Colonic mucosa (tissue), 4 donors: ENCODE measurements at places on chromosomes 6 and 20. TPM values are rescaled to one million over a fixed set of nuclear protein-coding genes. Genes with fewer than 3 reads are reported as not detected.

The ATP9A gene
- total RNA-seq = 70.1 TPM

The BNIP5 gene
- total RNA-seq = 4.7 TPM

The SERINC3 gene
- total RNA-seq = 121 TPM

The OPN5 gene
- not detected for total RNA-seq

The SNAP91 gene
- 0.45 TPM for total RNA-seq

The GGTLC1 gene
- total RNA-seq = 0.27 TPM

The ZC3H12D gene
- total RNA-seq = 4.3 TPM

The FRK gene
- 25.9 TPM for total RNA-seq

The UBD gene
- 10.3 TPM for total RNA-seq

The NQO2 gene
- 19.0 TPM for total RNA-seq

DNA sequence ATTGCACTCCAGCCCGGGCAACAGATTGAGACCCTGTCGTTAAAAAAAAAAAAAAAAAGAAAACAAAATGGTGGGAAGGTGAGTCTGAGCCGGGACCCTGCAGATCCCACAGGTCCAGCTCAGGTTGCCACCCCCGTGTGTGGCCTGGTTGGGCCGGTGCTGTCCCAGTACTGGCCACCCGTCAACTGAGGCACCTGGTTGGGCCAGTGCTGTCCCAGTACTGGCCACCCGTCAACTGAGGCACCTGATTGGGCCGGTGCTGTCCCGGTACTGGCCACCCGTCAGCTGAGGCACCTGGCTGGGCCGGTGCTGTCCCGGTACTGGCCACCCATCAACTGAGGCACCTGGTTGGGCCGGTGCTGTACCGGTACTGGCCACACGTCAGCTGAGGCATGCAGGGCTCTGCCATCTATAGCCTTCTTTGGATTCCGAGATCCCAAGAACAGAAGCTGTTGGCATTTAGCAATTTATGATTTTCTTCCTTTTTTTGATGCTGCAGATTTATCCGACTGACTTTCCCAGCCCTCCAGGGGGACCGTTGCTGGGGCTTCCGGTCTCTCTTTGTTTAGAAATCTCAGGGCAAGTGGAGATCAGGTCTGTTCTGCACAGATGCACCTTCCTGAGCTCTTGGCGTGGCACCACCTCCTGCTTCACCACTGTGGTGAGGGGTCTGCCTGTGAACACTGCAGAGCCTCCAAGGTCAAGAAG, 113.8 kb downstream of the SYCP2 start:
- no peaks in the 10 kb centered on the region for H3K27me3 ChIP-seq
- no peak overlapping the region for H3K4me3 ChIP-seq
- H3K27ac ChIP-seq = no peak overlapping the region
- peak; percentile 6 for DNase-seq
- no peaks in the 10 kb centered on the region for H3K4me1 ChIP-seq

- DNase-seq = peak; percentile 62
- H3K27ac ChIP-seq = peak overlapping the region; percentile 73
- no peaks in the 10 kb centered on the region for H3K4me1 ChIP-seq
- peak overlapping the region; percentile 71 for H3K4me3 ChIP-seq
Measured at GRCh38 chr6:157982563-157983405, 1.1 kb downstream of the SYNJ2 start.

DNA sequence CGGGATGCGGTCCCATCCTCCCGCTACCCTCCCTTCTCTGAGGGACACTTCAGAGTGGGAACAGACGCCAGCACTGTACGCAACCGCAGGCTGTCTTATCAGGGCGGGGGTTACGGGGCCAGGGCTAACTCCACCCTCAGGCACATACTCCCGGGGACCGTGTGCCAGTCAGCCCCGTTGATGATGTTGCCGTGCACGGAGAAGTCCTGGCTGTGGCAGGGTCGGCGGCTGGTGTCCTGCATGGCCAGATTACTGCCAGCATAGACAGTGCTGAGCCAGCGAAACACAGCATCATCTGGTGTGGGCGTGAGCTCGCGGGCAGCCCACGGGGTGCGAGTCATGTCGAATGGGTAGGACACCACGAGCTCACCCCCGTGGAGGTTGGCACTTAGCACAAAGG, 5.0 kb downstream of the CPXM1 start:
- no peak overlapping the region for H3K27ac ChIP-seq
- H3K27me3 ChIP-seq = peaks cover 22% of the 10 kb centered on the region
- H3K4me1 ChIP-seq = peaks cover 4% of the 10 kb centered on the region
- no peak for DNase-seq
- no peak overlapping the region for H3K4me3 ChIP-seq
- H3K36me3 ChIP-seq = no peaks in the 10 kb centered on the region

- H3K27ac ChIP-seq = no peak overlapping the region
- no peak for DNase-seq
- no peaks in the 10 kb centered on the region for H3K27me3 ChIP-seq
Measured at GRCh38 chr20:62019881-62020492, 45.7 kb downstream of the TAF4 start.

- H3K4me1 ChIP-seq = no peaks in the 10 kb centered on the region
- H3K4me3 ChIP-seq = no peak overlapping the region
- DNase-seq = no peak
- no peaks in the 10 kb centered on the region for H3K27me3 ChIP-seq
Measured at GRCh38 chr6:147821295-147821897, 312.9 kb downstream of the SAMD5 start.

GRCh38 chr6:131290955-131291354, 155.7 kb downstream of the AKAP7 start:
- H3K4me1 ChIP-seq = no peaks in the 10 kb centered on the region
- no peaks in the 10 kb centered on the region for H3K36me3 ChIP-seq
- DNase-seq = no peak
- H3K4me3 ChIP-seq = no peak overlapping the region
- H3K27ac ChIP-seq = no peak overlapping the region
- H3K27me3 ChIP-seq = no peaks in the 10 kb centered on the region

- DNase-seq = no peak
- no peak overlapping the region for H3K4me3 ChIP-seq
- H3K27me3 ChIP-seq = no peaks in the 10 kb centered on the region
- H3K27ac ChIP-seq = no peak overlapping the region
- no peaks in the 10 kb centered on the region for H3K36me3 ChIP-seq
Measured at GRCh38 chr6:160132776-160133338, 11.2 kb downstream of the SLC22A1 start.

DNA sequence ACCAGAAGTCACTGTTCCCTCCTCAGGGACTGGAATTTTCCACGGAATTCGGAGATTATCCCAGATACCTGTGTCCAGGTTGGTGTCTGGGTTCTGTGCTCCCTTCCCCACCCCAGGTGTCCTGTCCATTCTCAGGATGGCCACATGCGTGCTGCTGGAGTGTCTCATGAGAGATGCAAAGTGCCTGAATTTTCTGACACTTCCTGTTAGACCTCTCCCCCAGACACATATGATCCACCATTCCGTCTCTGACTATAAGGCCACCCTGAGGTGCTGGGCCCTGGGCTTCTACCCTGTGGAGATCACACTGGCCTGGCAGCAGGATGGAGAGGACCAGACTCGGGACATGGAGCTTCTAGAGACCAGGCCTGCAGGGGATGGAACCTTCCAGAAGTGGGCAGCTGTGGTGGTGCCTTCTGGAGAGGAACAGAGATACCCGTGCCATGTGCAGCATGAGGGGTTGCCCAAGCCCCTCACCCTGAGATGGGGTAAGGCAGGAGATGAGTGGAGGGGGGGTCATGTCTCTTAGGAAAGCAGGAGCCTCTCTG, 14.4 kb upstream of the HLA-A start:
- no peak overlapping the region for H3K4me3 ChIP-seq
- DNase-seq = no peak
- no peaks in the 10 kb centered on the region for H3K36me3 ChIP-seq
- no peak overlapping the region for H3K27ac ChIP-seq
- H3K4me1 ChIP-seq = peaks cover 2% of the 10 kb centered on the region

GRCh38 chr20:23584434-23585199, 16.3 kb upstream of the CST9L start:
- H3K4me3 ChIP-seq = no peak overlapping the region
- DNase-seq = no peak
- no peaks in the 10 kb centered on the region for H3K27me3 ChIP-seq
- H3K27ac ChIP-seq = no peak overlapping the region

DNA sequence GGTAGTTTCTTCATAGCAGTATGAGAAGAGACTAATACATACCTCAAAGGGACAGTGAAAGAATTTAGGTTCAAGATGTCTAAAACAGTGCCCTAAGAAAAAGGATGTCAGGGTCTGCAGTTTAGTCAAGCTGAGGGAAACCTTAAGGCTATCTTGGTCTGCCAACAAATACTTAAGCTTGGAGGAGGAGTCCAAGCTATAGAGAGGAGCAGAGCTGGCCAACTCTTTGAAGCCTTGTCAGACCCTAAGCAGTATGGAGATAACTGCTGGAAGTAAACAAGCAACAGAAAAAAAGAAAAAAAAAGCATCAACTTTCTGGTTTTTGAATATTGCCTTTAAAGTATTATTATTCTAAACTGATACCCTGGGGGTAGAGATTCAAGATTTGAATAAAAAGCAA, 1518.1 kb downstream of the GRIK2 start:
- no peaks in the 10 kb centered on the region for H3K36me3 ChIP-seq
- no peak for DNase-seq
- no peak overlapping the region for H3K4me3 ChIP-seq
- no peaks in the 10 kb centered on the region for H3K4me1 ChIP-seq
- H3K27me3 ChIP-seq = no peaks in the 10 kb centered on the region

DNA sequence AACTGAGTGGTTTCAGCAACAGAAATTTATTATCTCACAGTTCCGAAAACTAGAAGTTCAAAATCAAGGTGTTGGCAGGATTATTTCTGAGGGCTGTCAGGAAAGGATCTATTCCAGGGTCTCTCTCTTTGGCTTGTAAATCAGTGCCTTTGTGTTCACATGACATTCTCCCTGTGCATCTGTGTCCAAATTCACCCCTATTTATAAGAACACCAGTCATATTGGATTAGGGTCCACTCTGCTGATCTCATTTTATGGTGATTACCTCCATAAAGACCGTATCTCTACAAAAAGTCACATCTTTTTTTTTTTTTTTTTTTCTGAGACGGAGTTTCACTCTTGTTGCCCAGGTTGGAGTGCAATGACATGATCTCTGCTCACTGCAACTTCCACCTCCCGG, 68.6 kb upstream of the MARCKS start:
- H3K27ac ChIP-seq = no peak overlapping the region
- H3K27me3 ChIP-seq = no peaks in the 10 kb centered on the region
- no peak for DNase-seq

GRCh38 chr20:49319208-49319809, 41.5 kb upstream of the ZNFX1 start:
- DNase-seq = no peak
- H3K27me3 ChIP-seq = peaks cover 23% of the 10 kb centered on the region
- no peak overlapping the region for H3K4me3 ChIP-seq
- no peak overlapping the region for H3K27ac ChIP-seq
- H3K36me3 ChIP-seq = no peaks in the 10 kb centered on the region
- H3K4me1 ChIP-seq = no peaks in the 10 kb centered on the region

- DNase-seq = no peak
- no peaks in the 10 kb centered on the region for H3K27me3 ChIP-seq
- H3K4me3 ChIP-seq = no peak overlapping the region
Measured at GRCh38 chr20:53739799-53740785, 146.5 kb upstream of the ZNF217 start.

GRCh38 chr6:31652925-31653724, 664 bp upstream of the BAG6 start:
- peaks cover 18% of the 10 kb centered on the region for H3K4me1 ChIP-seq
- peaks cover 13% of the 10 kb centered on the region for H3K36me3 ChIP-seq
- DNase-seq = peak; percentile 92
- no peaks in the 10 kb centered on the region for H3K27me3 ChIP-seq

DNA sequence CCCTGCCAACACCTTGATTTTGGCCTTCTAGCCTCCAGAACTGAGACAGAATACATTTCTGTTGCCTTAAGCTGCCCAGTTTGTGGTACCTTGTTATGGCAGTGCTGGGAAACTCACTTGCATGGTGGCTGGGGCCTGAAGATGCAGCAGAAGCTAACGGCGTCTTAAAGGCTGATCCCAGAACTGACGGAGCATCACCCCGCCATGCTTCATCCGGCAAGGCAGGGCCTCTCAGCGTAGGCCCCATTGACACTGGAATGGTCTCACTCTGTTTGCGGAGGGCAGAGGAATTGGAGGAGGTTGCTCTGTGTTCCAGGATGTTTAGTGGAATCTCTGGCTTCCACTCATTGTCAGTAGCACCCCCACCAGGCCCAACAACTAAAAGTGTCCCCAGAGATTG, 102.1 kb downstream of the JPH2 start:
- no peak for DNase-seq
- no peak overlapping the region for H3K4me3 ChIP-seq
- H3K27me3 ChIP-seq = no peaks in the 10 kb centered on the region
- no peaks in the 10 kb centered on the region for H3K36me3 ChIP-seq

DNA sequence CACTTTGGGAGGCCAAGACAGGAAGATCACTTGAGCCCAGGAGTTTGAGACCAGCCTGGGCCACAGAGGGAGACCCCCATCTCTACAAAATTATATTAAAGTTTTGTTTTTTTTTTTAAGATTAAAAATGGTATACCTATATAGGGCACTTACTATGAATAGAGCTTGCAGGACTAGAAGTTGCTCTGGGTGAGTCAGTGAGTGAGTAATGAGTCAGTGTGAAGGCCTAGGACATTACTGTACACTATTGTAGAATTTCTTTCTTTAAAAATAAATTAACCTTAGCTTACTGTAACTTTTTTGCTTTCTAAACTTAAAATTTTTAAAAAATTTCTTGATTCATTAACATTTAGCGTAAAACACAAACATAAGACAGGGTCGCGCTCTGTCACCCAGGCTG, 29.7 kb downstream of the STK35 start:
- H3K36me3 ChIP-seq = no peaks in the 10 kb centered on the region
- H3K27me3 ChIP-seq = no peaks in the 10 kb centered on the region
- DNase-seq = no peak
- H3K4me1 ChIP-seq = no peaks in the 10 kb centered on the region

- no peaks in the 10 kb centered on the region for H3K36me3 ChIP-seq
- H3K27ac ChIP-seq = no peak overlapping the region
- no peak overlapping the region for H3K4me3 ChIP-seq
- DNase-seq = no peak
- peaks cover 13% of the 10 kb centered on the region for H3K4me1 ChIP-seq
Measured at GRCh38 chr20:62664019-62664971, 22.0 kb downstream of the SLCO4A1 start.

GRCh38 chr6:1399085-1399780, 9.9 kb downstream of the FOXF2 start:
- no peaks in the 10 kb centered on the region for H3K4me1 ChIP-seq
- no peak for DNase-seq
- no peaks in the 10 kb centered on the region for H3K36me3 ChIP-seq
- H3K27me3 ChIP-seq = peaks cover 24% of the 10 kb centered on the region
- no peak overlapping the region for H3K27ac ChIP-seq

DNA sequence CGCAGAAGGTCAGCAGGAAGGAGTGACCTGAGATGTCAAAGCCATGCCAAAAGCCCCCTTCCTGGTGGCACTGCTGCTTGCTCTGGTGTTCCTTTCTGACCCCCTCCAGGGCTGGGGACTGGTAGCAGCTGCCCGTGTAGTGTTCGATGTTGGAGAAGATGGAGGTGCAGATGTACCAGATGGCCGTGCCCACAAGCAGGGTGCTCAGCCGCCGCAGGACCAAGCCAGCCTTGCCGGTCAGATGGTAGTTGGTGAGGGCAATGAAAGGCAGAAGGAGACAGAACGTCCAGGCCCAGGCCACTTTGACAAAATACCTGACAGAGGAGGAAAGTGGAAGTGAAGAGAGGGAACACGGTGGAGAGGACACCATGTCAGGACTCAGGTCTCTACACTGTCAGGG, 4.1 kb downstream of the FITM2 start:
- DNase-seq = no peak
- peaks cover 4% of the 10 kb centered on the region for H3K4me1 ChIP-seq
- no peak overlapping the region for H3K4me3 ChIP-seq
- no peaks in the 10 kb centered on the region for H3K27me3 ChIP-seq
- no peak overlapping the region for H3K27ac ChIP-seq
